ENCODE measurements at places on chromosomes 4 and X.

DNA sequence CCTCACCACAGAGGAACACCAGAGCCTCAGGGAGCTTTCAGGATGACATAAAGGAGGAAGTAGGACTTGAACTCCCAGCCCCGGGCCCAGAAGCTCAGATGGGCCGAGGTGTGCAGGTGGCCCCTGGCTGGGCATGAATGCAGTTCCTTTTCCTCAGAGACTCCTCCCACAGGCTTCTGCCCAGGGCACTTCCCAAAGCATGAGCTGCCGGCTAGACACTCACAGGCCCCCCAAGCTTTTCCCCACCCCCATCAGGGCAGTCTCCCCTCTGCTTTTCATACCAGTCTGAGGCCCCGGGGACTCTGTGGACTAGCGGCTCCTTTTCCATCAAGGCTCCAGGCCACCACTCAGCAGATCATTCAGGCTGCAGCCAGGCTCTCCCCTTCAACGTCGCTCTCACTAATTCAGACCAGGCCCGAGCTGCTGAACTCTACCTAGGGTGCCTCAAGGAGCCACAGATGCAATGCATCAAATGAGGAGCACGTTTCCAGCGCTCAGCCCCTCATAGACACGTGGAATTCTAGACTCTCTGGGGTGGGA, 36.9 kb downstream of the HMX1 start:
- no peak for DNase-seq

DNA sequence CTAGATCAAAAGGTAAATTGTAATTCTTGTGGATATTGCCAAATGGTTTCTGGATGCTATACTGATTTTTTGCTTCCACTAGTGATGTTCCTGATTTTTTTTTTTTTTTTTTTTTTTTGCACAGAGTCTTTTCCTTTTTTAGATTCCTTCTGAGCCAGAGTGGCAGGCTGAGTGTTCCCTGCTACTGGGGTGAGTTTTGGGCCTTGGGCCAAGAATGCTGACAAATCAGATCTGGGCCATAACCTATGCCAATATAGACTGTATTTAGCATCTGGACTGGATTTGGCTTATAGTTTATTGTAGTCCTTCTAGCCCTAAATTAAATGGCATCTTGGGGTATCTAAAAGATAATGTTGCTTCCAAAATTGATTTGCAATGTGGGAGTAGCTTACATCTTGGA, 52.8 kb downstream of the REPS2 start:
- no peak for DNase-seq

DNA sequence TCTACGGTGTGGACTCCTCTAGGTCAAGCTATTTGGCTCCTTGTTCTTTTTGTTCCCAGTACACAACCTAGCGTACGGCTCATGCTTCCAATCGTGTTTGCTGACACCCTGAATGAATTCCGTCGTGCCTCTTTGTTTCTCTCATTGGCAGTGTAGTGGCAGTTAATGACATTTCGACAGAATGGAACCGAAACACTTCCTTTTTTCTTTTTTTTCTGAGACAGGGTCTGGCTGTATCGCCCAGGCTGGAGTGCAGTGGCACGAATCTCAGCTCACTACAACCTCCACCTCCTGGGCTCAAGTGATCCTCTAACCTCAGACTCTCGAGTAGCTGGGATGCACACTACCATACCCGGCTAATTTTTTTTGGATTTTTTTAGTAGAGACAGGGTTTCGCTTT, 113.3 kb upstream of the ATP6AP2 start:
- no peak for DNase-seq

DNA sequence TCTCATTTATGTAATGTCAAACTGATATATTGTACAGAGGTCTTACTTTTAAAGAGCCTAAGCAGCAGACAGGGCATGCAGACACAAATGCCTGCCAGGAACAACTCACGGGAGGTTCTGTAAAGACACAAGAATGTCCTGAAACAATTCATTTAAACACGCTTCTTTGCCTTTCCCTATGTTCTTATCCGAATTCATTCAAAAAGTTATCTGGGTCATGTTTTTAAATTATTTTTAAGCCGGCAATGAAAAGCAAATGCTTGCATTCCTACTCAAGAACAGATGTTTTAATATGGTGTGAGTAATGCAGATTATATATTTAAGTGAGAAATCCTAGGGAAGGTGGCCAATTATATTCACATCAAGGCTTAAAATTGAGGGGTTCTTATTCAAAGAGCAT, 192.6 kb downstream of the PDGFC start:
- no peak for DNase-seq

- DNase-seq: no peak
Observed at GRCh38 chrX:129737916-129738315, 863 bp upstream of the XPNPEP2 start.

DNA sequence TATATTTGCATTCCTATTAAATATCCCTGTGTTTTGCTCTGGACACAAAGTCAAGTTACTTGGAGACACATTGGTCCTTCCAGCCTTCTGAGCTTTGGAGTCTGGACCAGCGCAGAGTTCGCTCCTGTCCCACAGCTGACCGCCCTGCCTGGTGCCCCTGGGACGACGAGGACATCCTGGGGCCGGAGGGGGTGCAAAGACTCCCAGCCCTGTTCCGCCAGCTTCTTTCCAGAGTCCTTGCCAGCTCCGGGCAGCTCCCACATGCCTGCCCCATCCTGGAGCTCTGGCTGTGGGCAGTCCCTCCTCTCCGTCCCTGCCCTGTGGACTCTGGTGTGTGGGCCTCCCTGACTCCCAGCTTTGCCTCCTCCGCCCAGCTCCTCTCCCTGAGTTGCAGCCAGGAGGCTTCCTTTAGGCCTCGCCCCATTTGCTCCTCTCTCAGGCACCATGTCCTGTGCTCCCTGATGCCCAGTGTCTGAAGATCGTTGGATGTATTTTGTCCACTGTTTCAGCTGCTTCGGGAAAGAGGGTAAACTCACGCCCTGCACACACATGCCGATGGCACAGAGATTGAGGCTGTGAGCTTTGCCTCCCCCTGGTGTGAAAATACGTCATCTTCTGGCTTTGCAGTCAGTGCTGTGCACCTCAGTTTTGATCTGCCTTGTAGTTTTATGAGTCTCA, 4.9 kb upstream of the PCGF3 start:
- DNase-seq: no peak

- DNase-seq: no peak
Observed at GRCh38 chrX:15321447-15321846, 6.0 kb upstream of the ASB11 start.

GRCh38 chr4:145774473-145774872, 94.5 kb downstream of the C4orf51 start:
- DNase-seq: no peak

- DNase-seq: no peak
Observed at GRCh38 chr4:147093206-147093605, 147.5 kb upstream of the TTC29 start.

DNA sequence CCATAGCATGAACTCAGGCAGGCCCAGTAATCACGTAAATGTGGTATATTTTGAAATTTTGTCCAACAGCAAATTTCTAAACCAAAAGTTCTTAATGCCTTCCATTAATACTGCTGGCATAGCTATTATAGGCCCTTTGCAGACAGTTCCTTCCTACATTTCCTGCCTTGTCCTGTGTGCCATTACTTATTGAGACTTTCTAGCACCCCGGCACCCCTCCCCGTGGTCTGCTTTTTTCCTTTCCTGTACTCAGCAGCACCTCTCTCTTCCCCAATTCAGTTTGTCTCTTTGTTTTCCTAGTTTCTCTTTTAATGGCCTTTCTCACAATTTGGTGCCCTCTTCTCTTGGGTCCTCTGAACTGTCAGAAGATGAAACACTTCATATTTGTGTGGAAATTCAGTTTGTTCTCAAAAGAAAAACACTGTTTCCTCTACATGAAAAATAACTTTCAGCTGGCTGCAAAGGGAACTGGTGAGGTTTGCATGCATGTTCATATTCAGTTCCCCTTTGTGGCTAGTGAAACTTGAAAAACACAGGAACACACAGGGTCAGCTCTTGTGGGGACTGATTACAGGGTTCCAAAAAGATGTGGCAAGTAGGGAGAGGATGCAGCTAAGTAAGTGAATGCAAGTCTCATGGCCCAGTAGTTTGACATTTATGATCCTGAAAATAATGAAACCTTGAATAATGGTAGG, 17.1 kb downstream of the GPR34 start:
- DNase-seq: no peak

GRCh38 chrX:17237146-17237545, 137.9 kb upstream of the NHS start:
- DNase-seq: no peak

DNA sequence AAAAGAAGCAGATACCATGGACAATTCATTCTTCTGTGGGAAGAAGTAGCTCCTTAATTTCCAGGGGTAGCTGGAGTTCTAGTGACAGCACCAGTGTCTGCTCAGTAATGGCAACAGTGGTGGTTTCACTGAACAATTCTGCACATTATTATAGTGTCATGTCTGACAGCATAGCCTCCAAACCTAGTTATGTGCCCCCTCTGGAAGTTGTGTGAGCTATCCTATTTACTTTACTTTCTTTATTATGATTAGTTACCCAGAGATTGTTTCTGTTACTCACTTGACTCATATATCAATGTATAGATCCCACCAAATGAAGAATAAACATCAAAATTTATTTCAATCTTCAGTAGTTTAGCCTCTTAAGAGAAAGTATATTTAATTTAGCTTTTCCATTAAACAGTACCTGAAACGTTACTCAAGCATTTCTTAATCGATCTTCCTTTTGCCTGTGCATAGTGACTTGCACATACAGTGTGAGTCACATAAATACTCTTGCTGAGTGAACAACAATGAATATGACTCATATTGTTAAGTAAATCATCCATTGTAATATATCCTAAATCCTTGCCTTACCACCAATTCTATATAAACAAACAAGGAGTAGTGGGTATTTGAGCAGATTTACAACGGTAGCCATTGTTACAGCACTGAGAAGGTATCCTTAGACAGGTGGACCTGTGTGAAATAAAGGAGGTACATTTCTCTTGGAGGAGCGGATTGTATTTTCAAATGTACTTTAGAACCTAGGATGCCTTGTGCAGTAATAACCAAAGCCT, 534.7 kb downstream of the ANKRD50 start:
- no peak for DNase-seq

DNA sequence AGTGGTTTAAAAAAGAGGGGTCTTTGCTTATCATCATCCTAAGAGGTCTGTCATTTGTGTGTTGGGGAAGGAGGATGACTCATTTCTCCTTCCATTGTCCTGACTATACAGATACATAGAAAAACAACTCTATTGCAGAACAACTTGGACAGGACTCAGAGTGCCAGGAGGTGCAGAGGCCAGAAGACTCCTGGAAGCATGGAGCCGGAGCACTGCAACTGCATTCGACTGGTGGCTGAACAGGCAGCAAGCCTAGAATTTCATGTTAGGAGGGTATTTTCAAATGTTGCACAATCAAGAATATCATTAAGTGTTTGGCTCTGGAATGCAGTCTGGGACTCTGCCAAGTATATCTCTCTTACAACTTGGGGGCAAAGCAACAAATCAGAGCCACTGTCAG, 35.0 kb upstream of the MAML3 start:
- no peak for DNase-seq

GRCh38 chr4:152674359-152674758, 5.4 kb downstream of the TMEM154 start:
- no peak for DNase-seq

DNA sequence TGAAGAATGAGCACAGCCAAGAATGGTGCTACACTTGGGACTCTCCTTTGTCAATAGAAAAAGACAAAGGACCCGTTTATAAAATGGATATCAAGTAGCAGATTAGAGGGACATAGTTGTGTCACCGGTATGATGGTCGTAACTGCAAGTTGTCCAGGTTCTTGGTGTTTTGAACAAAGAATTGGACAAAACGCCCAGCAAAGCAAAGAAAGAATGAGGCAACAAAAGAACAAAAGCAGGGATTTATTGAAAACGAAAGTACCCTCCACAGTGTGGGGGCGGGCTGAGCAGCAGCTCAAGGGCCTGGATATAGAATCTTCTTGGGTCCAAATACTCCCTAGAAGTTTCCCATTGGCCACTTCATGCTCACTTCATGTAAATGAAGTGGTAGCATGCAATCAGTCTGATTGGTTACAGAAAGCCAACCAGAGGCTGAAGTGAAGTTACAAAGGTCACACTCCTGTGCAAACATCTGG, 54.7 kb downstream of the SHROOM3 start:
- DNase-seq: no peak

DNA sequence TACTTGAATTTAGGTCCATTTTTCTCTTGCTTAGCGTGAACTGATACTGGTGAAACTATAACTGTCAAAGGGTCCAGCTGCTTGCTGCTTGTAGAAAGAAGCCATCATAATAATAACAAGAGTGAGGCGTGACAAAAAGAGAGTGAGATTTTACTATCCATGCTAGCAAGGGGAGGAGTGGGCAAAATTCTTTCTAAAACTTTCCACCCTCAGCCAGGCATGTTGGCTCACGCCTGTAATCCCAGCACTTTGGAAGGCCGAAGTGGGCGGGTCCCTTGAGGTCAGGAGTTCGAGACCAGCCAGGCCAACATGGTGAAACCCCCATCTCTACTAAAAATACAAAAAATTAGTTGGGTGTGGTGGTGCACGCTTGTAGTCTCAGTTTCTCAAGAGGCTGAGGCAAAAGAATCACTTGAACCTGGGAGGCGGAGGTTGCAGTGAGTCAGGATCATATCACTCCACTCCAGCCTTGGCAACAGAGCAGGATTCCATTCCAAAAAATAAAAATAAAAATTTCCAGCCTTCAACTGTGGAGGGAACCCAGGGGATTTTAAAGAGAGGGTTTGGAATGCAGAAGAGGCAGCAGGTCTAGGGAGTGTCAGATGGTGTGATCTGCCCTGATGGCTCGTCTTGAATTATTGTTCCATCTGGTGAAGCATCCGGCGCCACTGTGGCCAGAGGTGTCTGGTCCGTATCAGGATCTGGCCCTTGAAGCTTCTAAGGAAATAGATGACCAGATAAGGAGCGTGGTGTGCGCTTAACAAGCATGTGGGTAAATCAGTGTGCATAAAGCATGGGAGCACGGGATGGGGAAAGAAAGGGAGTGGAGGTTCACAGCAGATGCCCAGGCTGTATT, 51.8 kb downstream of the LRP2BP start:
- DNase-seq: no peak

DNA sequence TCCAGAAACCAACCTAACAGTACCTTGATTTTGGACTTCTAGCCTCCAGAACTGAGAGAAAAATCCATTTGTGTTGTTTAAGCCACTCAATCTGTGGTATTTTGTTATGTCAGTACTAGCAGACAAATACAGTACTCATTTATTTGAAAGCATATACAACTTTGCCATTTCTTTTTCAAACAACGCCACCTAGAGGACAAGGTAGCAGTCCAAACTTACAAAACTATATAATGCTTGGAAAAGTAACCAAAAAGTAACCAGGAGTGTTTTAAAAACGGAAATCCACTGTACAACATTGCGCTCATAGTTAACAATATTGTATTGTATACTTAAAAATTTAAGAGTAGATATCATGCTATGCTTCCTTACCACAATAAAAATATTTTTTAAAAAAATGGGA, 37.0 kb upstream of the FGF13 start:
- no peak for DNase-seq

DNA sequence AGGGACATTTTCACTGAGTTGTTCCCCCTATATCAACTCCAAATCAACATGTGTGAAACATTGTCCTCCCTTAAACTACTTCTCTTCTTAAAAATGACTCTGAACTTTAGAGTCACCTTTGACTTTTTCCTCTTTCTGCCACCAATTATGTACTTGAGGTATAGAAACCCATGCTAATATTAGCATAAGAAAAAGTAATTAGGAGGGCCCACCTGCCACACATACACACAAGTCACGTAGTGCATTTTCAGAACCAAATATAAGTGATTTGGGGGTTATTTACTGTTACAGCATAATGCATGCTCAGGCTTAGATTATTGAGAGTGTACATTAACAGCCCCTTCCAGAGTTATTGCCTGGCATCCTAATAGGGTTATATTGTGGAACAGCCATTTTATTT, 432.7 kb downstream of the ZIC3 start:
- DNase-seq: no peak

Data from stimulated activated CD8-positive, alpha-beta memory T cell treated with anti-CD3 and anti-CD28 coated beads, Interleukin-7, amount 100 ng/mL, for 1 hour (primary cell).